CD4-positive, alpha-beta memory T cell (primary cell): ENCODE measurements at places on chromosomes 11 and 22.
A peak's percentile ranks its signal among the peaks of the same experiment; 100 is the strongest.

DNA sequence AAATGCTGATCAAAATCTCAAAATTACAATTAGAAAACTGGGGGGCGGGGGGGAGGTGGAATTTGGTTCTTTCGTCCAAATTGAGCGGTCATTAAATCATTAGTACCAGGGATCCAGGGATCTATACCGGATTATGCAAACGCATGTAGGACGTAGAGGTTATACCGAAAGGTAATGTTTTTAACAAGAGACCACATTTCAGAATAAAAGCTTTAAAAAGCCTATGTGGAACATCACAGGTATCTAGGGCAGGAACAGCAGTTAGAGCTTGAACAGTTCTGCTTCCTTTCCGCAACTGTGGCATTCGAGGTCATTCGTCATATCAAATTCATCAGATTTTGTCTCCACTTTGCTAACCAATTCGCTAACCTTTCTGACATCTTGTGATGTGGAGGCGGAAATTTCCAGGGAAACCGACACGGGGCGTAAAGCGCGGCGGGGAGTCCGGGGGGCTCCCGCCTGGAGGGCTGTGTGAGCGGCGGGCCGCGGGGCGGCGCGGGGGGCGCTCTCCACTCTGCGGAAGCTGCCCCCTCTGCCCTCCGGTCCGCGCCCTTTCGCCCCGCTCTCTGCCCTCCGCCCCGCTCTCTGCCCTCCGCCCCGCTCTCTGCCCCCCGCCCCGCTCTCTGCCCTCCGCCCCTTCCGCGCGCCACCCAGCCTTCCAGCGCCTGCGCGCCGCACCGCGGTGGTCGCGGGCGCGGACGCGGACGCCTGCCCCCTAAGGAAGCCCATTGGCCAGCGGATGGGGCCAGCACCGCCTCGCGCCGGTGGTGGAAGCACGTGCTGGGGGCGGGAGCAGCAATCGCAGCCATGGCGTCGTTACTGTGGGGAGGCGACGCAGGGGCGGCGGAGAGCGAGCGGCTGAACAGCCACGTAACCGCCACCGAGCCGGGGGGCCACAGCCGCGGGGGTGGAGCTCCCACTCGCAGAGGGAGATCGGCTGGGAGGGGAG lies at the start of gene DDX25:
DDX25 (plus strand) TSS at position 798 of the 949 bp plus-strand sequence; CDS start at position 808, 10 bp downstream.
- H3K27ac ChIP-seq, result no peak within 1 kb of the TSS
- H3K36me3 ChIP-seq, result peaks cover 13% of the 10 kb centered on the region
- H3K4me1 ChIP-seq, result peaks cover 18% of the 10 kb centered on the region
- H3K4me3 ChIP-seq, result peak within 1 kb of the TSS; percentile 58

GRCh38 chr11:64762277-64762673 lies 2.5 kb upstream of the PYGM start:
- H3K27ac ChIP-seq, result peak overlapping the region; percentile 47
- H3K4me1 ChIP-seq, result peaks cover 77% of the 10 kb centered on the region
- no peak overlapping the region for H3K4me3 ChIP-seq
- no peak for DNase-seq
- no peaks in the 10 kb centered on the region for H3K27me3 ChIP-seq
- H3K36me3 ChIP-seq, result peaks cover 38% of the 10 kb centered on the region

- H3K36me3 ChIP-seq, result no peaks in the 10 kb centered on the region
- H3K27ac ChIP-seq, result no peak overlapping the region
- no peak overlapping the region for H3K4me3 ChIP-seq
- H3K4me1 ChIP-seq, result peaks cover 94% of the 10 kb centered on the region
Observed at GRCh38 chr22:42261296-42261695, 9.2 kb downstream of the TCF20 start.

- H3K36me3 ChIP-seq, result no peaks in the 10 kb centered on the region
- no peak for DNase-seq
- H3K4me1 ChIP-seq, result no peaks in the 10 kb centered on the region
- H3K27ac ChIP-seq, result no peak overlapping the region
- H3K4me3 ChIP-seq, result no peak overlapping the region
Observed at GRCh38 chr11:102831489-102832440, 11.6 kb downstream of the MMP3 start.

DNA sequence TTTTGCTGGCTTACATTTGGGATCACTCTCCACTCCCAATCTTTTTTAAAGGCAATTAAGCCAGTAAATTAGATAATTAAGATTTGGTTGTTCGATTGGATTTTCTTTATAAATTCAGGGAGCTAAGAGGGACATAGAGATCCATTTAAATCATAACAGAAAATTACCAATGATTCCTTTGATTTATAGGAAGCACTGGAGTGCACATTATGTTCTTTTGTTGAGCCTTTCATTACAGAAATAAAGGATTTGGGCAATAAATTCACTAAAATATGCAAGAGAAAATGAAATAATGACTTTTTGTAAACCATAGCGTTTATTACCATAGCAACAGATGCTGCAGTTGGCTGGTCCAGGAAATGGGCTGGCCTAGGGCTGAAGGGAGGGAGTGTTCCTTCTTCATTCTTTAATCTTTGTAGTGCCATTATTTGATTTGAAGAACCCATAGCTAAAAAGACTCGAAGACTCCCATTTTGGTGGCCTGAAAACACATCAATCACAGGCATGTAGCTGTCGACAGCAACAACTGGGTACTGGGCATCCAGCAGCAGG lies 73.0 kb downstream of the C2CD3 start:
- H3K36me3 ChIP-seq, result peaks cover 15% of the 10 kb centered on the region
- no peaks in the 10 kb centered on the region for H3K27me3 ChIP-seq
- no peaks in the 10 kb centered on the region for H3K4me1 ChIP-seq

DNA sequence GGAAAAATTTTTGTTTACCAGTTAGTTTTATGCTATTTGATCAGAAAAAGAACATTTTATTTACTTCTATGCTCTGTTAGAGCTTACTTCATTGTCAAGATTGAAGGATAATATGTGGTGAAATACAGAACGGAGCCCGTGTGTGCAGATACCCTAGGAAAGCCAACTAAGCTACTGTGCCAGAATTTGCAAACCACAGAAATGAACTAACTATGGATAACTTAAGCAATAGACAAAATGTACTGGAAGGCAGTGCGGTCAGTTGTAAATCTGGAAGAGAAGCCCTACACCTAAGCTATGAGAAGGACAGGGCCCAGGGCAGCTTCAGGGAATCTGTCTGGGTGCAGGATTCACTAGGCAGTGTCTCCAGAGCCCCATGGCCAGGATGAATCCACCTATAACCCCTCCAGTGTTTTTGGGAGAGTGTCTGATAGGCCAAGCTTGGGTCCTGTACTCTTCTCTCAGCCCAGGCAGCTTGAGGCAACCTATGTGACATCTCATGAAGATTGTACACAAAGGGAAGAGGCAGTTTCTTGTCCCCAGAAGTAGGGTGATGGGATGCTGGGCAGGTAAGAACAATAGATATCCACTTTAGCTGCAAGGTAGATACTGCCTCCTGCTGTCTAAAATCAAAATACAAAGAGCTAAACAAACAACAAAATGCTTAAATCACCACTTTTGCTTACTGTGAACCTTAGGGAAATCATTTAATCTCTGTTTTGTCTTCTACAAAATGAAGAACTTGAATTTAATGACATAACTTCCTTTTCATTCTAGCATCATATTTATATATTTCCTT lies 12.1 kb downstream of the MMP7 start:
- no peaks in the 10 kb centered on the region for H3K4me1 ChIP-seq
- no peak overlapping the region for H3K27ac ChIP-seq
- DNase-seq, result peak; percentile 3
- H3K27me3 ChIP-seq, result no peaks in the 10 kb centered on the region
- no peak overlapping the region for H3K4me3 ChIP-seq

GRCh38 chr11:91786097-91786496 lies 438.5 kb upstream of the FAT3 start:
- no peaks in the 10 kb centered on the region for H3K27me3 ChIP-seq
- H3K4me3 ChIP-seq, result no peak overlapping the region
- H3K27ac ChIP-seq, result no peak overlapping the region
- no peaks in the 10 kb centered on the region for H3K36me3 ChIP-seq

- H3K4me1 ChIP-seq, result peaks cover 7% of the 10 kb centered on the region
- H3K4me3 ChIP-seq, result no peak overlapping the region
- H3K36me3 ChIP-seq, result no peaks in the 10 kb centered on the region
- H3K27ac ChIP-seq, result no peak overlapping the region
Observed at GRCh38 chr11:69703453-69703767, 412 bp downstream of the FGF19 start.

DNA sequence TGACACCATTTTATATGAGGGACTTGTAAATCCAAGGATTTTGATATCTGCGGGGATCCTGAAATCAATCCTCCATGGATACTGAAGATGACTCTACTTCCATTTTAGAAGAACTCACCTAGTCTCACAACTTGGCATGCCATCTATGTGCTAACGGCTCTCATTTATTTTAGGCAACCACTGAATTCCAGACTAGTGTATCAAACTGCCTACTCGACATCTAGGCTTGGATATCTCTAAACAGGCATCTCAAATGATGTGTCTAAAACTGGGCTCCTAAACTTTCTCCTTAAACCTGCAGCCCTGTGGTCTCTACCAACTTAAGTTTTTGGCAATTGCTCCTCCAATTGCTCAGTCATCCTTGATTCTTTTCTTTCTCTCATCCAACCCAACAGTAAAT lies 31.2 kb upstream of the CLNS1A start:
- peaks cover 45% of the 10 kb centered on the region for H3K36me3 ChIP-seq
- no peak overlapping the region for H3K27ac ChIP-seq
- no peak for DNase-seq
- no peaks in the 10 kb centered on the region for H3K27me3 ChIP-seq
- no peaks in the 10 kb centered on the region for H3K4me1 ChIP-seq
- no peak overlapping the region for H3K4me3 ChIP-seq

GRCh38 chr22:27734066-27734465 lies 67.5 kb downstream of the MN1 start:
- H3K27ac ChIP-seq, result no peak overlapping the region
- no peak overlapping the region for H3K4me3 ChIP-seq

GRCh38 chr11:62012832-62013461 lies 45.5 kb upstream of the FTH1 start:
- no peaks in the 10 kb centered on the region for H3K36me3 ChIP-seq
- DNase-seq, result no peak
- no peak overlapping the region for H3K4me3 ChIP-seq
- H3K27ac ChIP-seq, result no peak overlapping the region
- no peaks in the 10 kb centered on the region for H3K27me3 ChIP-seq
- no peaks in the 10 kb centered on the region for H3K4me1 ChIP-seq

DNA sequence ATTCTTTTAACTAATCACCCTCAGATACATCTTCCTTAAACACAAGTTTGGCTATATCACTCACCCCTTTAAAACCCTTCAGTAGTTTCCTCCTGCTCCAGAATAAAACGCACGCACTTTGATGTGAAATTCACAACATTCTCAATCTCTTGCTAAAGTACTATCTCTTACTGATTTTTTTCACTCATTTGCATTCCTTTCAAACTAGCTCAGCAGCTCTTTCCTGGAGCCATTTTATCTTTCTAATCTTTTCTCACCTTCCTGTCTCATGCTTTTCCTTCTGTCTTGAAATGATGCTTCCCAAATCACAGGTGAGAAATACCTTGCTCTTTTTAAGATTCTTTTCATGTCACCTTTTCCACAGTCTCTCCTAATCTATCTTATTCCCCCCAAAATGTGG lies 1074.4 kb downstream of the DLG2 start:
- H3K27me3 ChIP-seq, result no peaks in the 10 kb centered on the region
- no peak overlapping the region for H3K27ac ChIP-seq
- no peak for DNase-seq
- no peak overlapping the region for H3K4me3 ChIP-seq

DNA sequence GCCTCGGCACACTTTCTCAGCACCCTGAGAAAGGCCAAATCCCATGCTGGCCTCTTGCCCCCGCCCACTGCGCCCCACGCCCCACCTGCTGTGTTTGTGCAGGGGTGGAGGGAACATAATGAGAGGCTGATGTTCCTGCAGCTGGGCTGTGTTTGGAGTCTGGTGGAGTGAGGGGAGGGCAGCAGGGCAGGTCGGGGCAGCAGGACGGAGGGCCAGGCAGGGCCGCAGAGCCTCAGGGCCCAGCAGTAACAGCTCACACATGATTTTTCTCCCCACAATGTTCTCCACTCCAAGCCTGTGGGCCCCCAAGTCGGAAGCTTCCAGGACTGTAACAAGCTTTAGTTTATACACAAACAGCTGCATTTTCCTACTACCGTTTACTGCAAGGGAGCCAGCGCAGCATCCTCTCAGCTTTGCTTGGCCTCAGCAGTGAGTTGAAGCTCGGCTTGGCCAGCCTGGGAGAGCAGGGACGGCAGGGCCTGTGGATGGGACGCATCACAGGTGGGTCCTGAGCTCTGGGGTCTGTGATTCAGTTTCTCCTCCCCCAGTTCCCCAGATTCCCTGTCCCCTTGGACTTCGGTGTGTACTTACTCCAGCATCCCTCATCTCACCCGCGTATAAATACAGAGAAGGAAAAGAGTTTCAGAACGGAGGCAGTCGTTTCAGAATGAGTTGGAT lies 51.0 kb downstream of the RPUSD4 start:
- H3K4me1 ChIP-seq, result no peaks in the 10 kb centered on the region
- H3K27ac ChIP-seq, result no peak overlapping the region
- H3K4me3 ChIP-seq, result no peak overlapping the region
- no peaks in the 10 kb centered on the region for H3K27me3 ChIP-seq
- no peak for DNase-seq
- H3K36me3 ChIP-seq, result no peaks in the 10 kb centered on the region

DNA sequence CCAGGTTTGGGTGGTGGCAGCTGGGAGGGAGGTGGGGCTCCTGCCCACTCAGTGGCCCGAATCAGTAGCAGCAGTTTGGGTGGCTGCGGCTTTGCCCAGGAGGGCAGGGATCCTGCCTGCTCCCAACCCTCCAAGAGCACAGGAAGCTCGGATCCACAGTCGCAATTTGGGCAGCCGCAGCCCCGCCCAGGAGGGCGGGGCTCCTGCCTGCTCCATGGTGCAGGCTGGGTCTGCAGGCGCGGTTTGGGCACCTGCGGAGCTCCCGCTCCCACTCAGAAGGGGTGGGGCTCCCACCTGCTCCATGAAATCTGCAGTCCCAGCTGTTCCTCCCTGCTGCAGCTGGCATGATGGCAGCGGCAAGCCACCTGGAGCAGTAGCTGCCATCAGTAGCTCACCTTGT lies 38.1 kb upstream of the CALCB start:
- no peaks in the 10 kb centered on the region for H3K27me3 ChIP-seq
- H3K4me1 ChIP-seq, result no peaks in the 10 kb centered on the region
- DNase-seq, result no peak
- H3K4me3 ChIP-seq, result no peak overlapping the region
- H3K27ac ChIP-seq, result no peak overlapping the region

GRCh38 chr11:7032692-7033091 lies 12.4 kb downstream of the NLRP14 start:
- H3K27ac ChIP-seq, result no peak overlapping the region
- no peak for DNase-seq
- H3K27me3 ChIP-seq, result peaks cover 4% of the 10 kb centered on the region

DNA sequence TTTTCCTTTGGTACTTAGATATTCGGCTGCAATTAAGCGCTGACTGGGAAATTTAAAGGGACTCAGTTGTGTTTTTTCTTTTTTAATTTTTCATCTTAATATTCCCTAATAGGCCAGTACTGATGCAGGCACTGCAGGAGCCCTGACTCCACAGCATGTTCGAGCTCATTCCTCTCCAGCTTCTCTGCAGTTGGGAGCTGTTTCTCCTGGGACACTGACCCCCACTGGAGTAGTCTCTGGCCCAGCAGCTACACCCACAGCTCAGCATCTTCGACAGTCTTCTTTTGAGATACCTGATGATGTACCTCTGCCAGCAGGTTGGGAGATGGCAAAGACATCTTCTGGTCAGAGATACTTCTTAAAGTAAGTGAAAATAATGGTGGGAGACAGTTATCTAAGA lies 3.8 kb downstream of the YAP1 start:
- no peak overlapping the region for H3K4me3 ChIP-seq
- peaks cover 12% of the 10 kb centered on the region for H3K4me1 ChIP-seq
- no peak overlapping the region for H3K27ac ChIP-seq
- DNase-seq, result no peak
